Right renal cortex interstitium (tissue), 3 donors: ENCODE measurements at places on chromosomes 5 and 9.

DNA sequence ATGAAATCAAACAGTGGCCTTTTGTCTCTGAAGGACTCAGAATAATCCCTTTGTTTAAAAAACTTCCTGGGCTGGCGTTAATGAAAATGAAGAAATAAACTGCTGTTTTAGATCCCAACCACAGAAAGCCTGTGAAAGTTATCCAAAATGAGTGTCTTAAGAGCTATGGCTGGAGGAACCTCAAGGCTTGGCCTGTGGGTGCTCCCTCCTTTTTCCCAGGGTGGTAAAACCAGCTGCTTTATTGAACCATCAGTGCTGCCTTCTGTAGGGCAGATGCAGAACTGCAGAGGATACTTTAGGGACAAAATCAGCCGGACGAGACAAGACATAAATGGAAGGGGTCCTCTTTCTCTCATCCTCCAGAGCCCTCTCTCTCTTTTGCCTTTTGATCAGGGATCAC lies 100.9 kb downstream of the SMARCA2 start:
- no peak for DNase-seq

DNA sequence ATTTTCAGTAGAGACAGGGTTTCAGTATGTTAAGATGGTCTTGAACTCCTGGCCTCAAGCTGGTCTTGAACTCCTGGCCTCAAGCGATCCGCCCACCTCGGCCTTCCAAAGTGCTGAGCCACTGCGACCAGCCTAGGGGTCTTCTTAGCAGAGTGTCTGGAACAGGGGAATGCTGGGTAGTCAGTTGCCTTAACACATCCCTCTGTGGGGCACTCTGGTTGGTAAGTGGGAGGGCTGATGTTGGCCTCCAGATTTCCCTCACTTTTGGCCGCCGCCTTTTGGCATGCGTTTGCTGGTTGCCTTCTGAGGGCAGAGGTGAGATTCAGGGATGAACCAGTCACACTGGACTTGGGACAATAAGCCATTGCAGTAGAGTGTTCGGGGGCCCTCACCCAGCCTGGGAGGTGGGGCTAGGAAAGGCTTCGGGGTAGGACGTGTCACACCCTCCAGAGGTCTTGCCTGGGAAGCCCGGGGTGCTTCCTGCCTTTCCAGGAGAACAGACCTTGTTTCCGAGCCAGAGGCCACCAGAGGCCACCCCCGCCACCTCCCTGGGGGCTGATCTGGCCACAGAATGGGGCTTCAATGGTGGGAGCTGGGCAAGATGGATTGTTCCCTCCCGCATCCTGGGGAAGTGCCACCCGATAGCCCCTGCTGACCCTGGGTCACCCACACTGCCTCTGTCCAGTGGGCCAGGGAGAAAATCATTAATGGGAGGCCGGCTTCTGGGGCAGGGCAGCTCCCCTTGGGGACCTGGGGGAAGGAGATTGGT lies 13.3 kb downstream of the FGF18 start:
- DNase-seq, result no peak

- DNase-seq, result no peak
Measured at GRCh38 chr9:132027752-132028663, 51.7 kb downstream of the MED27 start.

DNA sequence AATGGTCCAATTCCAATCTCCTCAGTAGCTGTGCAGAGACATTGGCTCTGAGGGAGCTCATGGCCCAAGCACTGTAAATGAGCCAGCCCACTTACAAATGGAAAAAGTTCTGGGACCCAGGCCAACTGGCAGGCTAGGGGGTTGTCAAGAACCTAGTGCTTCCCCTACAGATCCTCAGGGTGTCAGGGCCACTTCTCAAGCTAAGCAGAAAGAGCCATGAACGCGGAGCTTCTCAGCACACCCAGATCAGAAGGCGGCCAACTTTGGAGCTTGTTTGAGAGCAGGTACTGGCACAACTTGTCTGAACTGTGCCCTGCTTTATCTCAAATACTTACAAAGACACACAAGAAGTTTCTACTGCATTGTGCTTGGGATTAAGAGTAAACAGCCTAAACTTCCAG lies 17.5 kb downstream of the TLE1 start:
- DNase-seq, result no peak

DNA sequence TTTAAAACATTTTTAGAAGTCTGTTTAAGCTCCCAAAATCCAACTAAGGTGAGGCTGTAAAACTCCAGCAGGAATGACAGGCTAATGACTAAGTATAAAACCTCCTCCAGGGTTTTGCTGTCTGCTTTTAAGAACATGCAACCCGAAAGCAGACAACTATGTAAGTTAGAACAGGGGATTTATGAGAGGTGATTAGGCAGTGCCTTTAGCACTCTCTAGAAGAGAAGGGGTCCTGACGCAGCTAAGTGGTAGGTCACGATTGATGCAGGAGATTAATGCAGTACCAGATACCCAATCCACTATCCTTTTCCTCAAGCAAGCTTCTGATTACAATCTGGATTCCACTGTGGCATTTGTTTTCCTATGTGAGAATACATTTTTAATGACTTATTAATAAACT lies 25.9 kb downstream of the HOMER1 start:
- DNase-seq, result no peak

GRCh38 chr9:6212722-6213375 lies 2.8 kb upstream of the IL33 start:
- no peak for DNase-seq

- DNase-seq, result no peak
Measured at GRCh38 chr9:79280691-79281090, 291.1 kb upstream of the TLE4 start.

GRCh38 chr9:16032799-16033198 lies 480.0 kb downstream of the CCDC171 start:
- no peak for DNase-seq

GRCh38 chr5:145718956-145719355 lies 116.2 kb downstream of the PRELID2 start:
- DNase-seq, result peak; percentile 7

DNA sequence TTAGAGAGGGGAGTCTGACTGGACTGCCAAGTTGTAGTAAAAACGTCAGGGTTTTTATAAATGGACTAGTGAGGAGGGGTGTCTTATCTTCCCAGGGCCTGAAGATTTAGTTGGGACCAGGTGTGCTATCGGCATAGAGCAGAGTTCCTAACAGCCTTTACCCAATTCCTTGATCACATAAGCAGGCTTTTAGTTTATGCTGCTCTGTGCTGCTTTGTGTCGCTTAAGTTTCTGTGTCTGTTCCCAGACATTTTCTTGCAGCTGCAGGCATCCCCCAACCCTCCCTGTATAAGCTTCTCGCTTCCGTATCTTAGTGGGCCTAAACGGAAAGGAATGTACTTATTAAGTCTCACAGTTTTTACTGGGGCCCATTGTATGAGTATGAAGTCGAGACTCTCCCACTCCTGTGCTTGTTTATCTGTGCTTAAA lies 2.6 kb upstream of the SMC5 start:
- DNase-seq, result no peak

- DNase-seq, result no peak
Measured at GRCh38 chr9:92616199-92616641, 53.7 kb downstream of the IPPK start.

- peak; percentile 19 for DNase-seq
Measured at GRCh38 chr5:112594095-112594850, 143.4 kb upstream of the APC start.

DNA sequence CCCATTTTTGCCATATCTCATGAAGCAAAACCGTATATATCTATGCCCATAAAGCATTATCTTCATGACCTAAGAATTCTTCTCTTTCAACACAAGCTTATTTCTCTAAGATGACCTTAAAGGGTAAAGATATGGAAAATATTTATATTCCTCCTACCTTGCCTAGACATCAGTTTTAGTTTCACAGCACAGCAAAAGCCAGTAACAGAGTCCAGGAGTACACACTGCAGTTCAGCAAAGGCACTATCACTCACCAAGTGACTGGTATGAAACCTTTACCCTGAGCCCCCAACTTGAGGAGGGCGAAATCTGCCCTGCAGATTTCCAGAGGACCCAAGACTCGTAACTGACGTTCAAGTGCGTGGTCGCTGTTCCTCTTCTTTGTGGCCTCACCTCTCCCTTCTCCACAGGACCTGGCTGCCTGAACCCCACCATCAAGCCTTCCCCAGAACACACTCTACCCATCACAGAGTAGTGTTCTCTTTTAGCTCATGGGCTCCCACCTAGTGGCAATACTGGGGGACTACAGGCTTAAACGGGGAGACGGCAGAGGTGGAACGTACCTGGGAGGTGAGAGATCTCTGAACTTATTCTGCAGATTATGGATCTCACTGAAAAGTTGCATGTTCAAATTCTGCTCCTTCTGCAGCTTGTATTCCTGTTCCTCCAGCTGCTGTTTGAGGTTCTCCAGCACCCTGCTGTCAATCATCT lies 141.0 kb downstream of the CDK5RAP2 start:
- no peak for DNase-seq

- no peak for DNase-seq
Measured at GRCh38 chr9:93501406-93501805, 48.0 kb upstream of the FAM120AOS start.

DNA sequence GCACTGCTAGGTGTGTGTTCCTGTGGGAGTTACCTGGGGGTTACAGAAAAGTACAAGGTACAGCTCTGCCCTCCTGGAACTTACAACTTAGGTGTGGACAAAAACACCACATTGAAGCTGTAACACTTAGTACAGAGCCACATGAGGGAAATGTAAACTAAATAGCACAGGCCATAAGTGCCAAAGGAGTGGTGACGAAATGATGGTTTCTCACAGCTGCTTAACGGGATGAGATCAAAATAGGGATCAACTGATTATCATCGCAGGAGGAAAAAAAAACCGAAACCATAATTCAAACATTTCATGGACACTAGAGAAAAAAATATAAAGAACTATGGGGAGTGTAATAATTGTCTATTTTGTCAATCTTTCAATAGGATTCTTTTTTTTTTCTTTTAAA lies 5.9 kb downstream of the LIX1 start:
- no peak for DNase-seq

GRCh38 chr9:69976152-69976551 lies 67.5 kb upstream of the MAMDC2 start:
- no peak for DNase-seq

GRCh38 chr5:39947657-39948056 lies 522.9 kb upstream of the DAB2 start:
- no peak for DNase-seq

DNA sequence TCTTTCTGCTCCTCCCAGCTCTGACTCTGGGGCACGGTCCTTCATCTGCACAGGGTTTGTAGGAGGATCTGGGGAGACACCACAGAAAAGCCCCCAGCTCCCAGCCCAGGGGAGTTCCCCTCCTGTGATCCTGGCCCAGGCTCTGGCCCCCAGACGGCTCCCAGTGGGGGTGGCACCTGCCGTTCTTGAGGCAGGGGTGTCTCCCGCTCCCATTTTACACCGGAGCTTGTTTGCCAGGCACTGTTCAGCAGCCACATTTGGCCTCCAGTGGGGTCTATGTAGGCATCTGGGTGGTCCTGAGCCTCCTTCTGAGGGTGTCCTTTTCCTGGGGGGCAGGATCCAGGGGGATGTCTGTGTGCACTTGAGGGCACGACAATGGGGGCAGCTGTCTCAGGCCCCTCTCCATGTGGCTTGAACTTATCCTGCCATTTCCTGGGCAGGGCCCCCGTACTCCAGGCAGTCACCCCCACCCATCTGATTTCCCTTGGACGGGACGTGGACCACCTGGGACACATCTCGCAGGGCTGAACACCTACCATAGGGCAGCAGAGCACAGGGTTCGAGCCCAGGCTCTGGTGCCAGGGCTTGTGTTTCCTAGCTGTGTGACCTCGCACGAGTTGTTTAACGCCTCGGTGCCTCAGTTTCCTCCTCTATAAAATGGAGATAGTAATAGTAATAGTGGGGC lies 275.0 kb upstream of the MVB12B start:
- no peak for DNase-seq

DNA sequence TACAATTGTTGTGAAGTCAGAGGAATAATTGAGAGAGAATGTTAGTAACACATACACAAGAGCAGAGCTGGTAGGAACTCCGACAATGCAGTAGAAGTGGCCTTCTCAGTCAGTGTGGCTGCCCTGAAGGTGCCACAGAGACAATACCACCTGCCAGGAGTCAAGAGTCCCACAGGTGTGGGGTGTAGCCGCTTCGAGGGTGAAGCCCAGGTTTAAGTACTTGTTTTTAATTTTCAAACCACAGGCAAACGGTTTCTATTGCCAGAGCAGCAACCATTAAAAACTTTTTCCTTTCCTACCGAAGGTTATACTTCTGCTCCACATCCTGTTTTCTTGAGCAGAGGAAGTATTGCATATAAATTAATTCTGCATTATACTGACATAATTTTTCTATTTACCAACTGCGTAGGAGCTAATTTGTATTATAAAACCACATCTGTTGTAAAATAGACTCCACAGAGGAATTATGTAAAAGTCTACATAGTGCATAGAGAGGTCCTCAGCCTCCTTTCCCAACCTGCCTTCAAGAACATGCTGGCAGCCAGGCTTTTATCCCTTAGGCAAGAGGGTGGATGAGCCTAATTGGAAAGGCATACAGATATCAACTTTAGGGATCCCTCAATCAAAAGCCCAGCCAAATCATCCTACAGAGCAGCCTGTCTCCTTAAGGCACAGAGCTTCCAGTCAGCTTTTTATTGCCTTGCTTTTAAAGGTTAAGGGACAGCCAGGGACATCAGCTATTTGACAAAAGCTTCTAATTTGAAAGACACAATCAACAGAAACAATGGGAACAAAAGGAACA lies 12.9 kb upstream of the ACTBL2 start:
- DNase-seq, result no peak

GRCh38 chr5:122690266-122690665 lies 84.6 kb upstream of the SNX2 start:
- no peak for DNase-seq

DNA sequence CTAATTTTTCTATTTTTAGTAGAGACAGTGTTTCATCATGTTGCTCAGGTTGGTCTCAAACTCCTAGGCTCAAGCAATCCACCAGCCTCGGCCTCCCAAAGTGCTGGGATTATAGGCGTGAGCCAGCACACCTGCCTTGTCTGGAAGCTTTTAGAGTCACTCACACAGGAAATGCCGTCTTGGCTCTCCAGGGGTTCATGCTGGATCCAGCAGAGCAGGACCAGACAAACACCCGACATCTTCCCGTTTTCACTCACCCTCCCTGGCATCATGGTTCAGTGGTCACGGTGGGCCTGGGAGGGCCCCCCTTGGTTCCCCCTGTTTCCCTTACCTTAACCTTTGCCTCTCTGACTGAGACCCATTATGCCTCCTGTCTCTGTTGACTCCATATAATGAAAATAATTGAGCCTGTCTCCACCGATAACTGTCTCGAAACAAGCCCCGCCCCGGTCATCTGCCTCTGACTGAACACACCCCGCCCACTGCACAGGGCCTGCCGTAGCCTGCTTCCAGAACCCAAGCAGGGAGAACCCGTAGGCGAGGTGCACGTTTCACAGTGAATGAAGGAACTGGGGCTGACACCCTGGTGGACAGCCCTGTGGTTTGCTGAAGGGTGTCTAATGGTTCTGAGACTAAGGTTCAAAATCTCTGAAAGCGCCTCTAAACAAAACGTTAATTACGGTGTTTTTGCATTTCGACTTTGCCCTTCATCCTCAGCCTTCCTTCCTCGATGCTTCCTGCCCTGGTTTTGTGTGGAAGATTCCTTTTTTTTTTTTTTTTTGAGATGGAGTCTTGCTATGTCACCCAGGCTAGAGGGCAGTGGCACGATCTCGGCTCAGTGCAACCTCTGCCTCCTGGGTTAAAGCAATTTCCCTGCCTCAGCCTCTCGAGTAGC lies 39.7 kb upstream of the SPRY4 start:
- DNase-seq, result no peak
